Stimulated activated CD8-positive, alpha-beta memory T cell treated with anti-CD3 and anti-CD28 coated beads, Interleukin-4, amount 100 ng/mL, for 24 hours (primary cell): ENCODE measurements at places on chromosomes 13 and 19.

- no peak for DNase-seq
Measured at GRCh38 chr19:4088975-4089374, 22.3 kb upstream of the ZBTB7A start.

DNA sequence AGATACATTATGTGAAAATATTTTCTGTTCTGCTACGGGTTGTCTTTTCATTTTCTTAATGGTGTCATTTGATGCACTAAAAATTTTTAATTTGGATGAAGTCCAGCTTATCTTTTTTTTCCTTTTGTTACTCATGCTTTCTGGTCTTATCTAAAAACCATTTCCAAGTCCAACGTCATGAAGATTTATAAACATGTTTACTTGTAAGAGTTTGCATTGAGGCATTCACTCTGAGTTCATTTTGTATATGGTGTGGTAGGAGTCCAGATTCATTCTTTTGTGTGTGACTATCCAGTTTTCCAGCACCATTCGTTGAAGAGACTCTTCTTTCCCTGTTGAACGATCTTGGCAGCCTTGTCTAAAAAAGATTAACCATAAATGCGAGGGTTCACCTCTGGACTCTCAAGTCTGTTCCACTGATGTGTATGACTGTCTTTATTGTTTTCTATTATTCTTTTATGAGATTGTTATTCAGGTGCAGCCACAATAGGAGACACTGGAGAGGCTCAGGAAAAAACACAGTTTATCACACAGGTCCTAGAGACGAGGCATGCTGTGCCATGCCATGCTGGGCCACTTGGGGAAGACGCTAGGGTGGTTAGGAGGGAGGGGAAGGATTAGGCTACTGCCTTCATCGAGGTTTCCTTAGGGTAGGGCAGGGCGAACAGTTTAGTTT is 35.0 kb downstream of the NAA16 start:
- no peak for DNase-seq

- peak; percentile 18 for DNase-seq
Measured at GRCh38 chr13:109869312-109870237, 83.2 kb upstream of the IRS2 start.

DNA sequence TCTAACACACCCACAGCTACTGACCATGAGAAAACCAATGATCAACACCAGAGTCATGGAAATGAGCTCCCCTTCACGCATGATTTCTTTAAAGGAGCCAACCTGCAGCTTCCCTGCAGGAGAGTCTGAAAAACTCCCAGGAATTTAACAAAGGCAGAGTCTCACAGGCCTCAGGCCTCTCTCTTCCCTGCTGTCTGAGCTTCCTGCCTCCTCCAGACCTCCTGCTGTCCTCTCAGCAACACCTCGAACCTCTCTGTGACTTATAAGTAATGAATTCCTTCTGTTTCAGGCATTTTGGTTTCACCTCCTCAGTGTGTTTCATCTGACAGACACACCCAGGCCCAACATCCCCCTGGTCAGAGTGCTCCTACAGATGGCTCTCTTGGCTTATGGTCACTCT is 1044.4 kb downstream of the UQCRFS1 start:
- DNase-seq, result no peak

DNA sequence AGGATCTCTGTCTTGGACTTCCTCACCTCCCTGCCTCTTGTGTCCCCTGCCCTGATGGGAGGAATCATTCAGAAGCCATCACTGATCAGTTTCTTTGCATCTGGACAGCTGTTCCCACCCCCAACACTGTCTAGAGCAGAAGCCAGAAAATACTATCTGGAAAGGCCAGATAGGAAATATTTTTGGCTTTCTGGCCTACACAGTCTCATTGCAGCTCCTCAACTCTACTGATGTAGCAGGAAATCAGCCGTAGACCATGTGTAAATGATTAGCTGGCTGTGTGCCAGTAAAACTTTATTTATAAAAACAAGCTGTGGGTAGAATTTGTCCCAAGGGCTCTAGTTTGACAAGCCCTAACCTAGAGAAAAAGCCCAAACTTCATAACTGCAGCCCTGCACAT is 5.6 kb downstream of the SIGLEC7 start:
- no peak for DNase-seq

DNA sequence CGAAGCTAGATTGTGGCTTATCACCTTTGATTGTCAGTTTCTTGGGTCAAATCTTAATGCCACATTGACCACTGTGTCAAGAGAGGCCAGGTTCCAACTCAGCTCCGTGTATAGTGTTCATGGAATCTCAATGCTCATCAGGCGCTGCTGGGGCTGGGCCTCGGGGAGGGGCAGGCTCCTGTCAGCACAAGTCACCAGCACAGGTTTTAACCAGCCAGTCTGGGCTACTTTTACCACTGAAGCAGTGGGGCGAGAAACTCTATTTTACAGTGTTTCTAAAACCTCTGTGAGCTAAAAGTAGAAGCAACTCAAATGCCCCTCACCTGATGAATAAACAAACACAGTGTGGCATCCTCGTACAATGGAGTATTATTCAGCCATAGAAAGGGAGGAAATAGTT is 118.7 kb upstream of the GJB6 start:
- DNase-seq, result no peak

- no peak for DNase-seq
Measured at GRCh38 chr13:110290826-110291225, 16.1 kb downstream of the COL4A1 start.

DNA sequence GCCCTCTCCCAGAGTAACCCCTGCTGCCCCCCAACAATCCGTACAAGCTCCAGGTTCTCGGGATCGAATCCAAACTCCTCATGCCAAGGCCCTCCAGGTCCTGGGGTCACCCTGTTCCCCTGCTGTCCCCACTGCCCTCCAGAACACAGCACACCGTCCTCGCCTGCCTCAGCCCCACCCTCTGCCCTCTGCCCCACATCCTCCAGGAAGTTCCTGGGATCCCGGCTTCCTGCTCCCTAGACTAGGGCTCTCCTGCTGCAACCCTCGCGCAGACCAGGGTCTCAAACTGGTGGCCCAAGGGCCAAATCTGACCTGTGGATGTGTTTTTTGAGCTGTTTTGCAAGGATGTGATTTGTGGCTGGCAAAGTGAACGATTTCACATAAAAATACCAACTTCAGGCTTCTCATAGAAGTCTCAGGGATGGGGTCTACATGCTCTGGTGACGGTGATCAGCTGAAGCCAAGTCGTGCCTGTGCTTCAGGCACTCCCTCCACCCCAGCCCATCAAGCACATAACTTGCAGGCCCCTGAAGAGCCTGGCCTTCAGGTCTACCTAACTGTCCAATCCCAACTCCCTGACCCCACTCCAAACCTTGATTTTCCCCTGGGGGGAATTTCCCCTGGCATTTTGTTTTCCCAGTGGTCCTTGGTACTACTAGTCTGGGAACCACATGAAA is 1.8 kb downstream of the RABAC1 start:
- DNase-seq, result no peak

GRCh38 chr13:73025217-73026012 is 33.4 kb upstream of the KLF5 start:
- no peak for DNase-seq

GRCh38 chr19:55552620-55553019 is 7.3 kb upstream of the SBK3 start:
- DNase-seq, result no peak

- DNase-seq, result no peak
Measured at GRCh38 chr19:2062389-2062729, 11.3 kb upstream of the MKNK2 start.

DNA sequence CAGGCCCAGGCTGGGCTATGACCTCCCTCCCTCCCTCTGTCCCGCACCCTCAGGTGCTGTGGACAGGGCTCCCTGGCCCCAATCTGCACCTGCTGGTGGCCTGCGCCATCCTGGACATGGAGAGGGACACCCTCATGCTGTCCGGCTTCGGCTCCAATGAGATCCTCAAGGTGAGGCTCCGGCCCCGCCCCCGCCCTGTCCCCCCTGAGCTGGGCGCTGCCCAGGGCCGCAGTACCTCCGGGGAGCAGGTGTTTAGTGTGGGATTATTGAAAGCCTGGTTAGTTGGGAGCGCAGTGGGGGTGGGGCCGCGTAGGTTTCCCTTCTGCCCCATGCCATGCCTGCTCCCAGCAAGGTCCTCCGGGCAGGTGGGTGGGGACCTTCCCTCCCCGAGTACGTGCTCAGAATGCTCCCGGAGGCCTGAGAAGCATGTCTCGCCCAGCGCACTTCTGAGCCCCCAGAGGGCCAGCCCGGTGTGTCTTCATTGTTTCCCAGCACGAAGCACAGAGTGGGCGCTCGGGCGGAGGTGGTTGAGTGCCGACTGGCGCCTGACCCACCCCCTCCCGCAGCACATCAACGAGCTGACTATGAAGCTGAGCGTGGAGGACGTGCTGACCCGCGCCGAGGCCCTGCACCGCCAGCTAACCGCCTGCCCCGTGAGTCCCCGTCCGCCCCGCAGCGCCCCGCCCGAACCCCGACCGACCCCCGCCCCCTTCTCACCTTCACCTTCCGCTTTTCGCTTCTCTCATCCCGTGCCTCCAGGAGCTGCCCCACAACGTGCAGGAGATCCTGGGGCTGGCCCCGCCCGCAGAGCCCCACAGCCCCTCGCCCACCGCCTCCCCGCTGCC is 8.8 kb downstream of the IL4I1 start:
- no peak for DNase-seq

GRCh38 chr13:110780422-110780821 is 66.9 kb downstream of the ING1 start:
- DNase-seq, result no peak

DNA sequence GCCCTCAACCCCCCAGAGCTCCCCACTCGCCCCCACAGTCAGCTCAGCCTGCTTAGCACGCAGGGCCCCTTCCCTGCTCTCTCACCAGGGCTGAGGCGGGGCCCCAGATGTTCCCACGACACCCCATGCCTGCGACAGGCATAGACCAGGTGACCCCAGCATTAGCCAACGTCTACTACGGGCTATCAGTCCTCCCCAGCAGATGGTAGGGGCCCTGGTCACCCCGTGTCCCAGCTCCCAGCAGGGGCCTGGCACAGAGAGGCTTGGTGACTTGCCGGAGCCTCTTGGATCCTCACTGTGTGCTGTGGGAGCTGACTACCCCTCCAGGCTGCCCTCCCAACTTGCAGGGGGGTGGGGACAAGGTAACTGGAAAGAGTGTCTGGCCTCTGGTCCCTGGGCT is 80.6 kb downstream of the KDM4B start:
- DNase-seq, result no peak

GRCh38 chr19:34364830-34365462 is at the start of gene GPI:
TSS of gene GPI (plus strand) at chr19:34365196. CDS start at chr19:34365267, 71 bp downstream.
- DNase-seq, result peak; percentile 64

- DNase-seq, result no peak
Measured at GRCh38 chr19:47508721-47509120, 6.1 kb downstream of the NAPA start.

DNA sequence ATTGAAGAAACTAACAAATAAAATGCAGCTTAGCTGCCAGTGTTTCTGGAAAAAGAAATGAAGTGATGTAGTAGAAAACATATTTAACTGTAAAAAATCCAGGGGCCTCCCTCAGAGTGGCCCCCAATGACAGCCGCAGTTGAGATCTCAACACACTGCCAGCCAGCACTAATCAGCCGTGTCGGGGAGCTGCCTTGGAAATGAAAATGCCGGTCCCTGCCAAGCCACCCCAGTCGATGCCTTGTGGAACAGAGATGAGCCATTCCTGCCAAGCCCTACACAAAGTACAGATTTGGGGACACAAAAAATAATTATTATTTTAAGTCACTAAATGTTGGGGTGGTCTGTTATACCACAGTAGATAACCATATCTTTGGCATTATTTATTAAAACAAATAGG is 1342.4 kb downstream of the EFNB2 start:
- no peak for DNase-seq

DNA sequence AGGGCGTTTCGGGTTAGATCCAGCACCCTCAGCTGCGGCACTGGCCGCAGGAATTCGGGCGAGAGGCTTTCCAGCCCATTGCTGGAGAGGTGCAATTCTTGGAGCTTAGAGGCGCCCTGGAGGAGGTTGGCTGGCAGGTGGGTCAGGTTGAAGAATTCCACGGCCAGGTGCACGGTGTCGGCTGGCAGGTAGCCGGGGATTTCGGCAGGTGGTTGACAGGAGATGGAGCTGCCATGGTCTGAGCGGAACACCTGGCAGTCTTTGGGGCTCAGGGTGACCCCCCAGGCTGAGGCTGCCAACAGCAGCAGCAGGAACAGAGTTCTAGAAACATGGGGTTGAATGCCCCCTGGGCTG is 1.3 kb downstream of the LRG1 start:
- no peak for DNase-seq

DNA sequence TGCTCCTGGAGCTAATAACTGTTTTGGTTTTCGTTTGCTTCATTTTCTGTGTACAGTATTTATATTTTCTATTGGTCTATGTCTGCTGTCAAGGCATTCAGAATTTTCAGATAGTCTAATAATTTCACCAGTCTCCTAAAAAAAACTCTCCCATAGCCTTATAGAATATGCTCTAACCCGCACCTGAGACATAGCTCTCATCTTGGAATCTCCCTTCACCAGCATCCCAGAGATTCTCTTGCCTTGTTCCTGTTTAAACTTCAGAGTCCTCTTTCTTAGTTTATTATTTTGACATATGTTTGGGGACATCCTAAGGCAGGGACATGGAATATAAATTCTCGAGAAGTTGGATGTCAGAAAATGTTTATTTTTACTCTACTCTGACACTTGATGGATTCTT is 58.3 kb upstream of the MED4 start:
- DNase-seq, result no peak

- no peak for DNase-seq
Measured at GRCh38 chr13:109906976-109907375, 120.6 kb upstream of the IRS2 start.

DNA sequence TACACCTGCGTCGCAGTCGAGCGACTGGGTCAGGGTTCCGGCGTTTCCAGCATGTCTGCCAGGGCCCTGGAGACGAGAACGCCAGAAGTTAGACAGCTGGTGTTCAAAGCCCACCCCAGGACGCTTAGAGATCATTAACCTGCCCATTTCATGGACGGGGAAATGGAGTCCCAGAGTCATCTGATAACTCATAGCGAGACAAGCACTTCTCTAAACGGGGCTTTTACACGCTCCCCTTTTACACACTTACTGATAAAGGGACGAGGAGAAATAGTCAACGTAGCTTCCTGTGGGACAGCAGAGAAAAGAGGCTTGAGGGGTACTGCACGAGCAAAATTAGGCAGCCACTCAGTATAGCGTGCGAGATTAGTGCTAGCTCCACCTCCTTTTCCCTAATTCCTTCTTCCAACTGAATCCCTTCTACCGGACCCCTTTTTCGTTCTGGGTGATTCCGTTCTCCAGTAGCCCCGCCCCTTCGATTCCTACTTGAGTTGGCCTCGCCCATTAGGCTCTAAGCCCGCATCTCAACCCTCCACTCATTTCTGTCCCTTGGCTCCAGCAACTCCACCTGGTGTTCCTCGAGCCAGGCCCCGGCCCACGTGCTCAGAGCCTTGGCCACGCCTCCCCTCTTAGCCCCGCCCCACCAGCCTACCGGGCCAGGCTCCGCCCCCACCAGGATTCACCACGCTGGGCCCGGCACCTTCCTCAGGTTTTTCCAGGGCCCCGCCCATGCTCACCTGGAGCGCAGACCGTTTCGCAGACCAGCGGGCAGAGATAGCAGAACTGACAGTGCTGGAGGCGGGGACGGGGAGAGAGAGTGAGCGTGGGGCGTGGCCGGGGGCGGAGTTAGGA is 3.7 kb downstream of the HRC start:
- DNase-seq, result no peak

DNA sequence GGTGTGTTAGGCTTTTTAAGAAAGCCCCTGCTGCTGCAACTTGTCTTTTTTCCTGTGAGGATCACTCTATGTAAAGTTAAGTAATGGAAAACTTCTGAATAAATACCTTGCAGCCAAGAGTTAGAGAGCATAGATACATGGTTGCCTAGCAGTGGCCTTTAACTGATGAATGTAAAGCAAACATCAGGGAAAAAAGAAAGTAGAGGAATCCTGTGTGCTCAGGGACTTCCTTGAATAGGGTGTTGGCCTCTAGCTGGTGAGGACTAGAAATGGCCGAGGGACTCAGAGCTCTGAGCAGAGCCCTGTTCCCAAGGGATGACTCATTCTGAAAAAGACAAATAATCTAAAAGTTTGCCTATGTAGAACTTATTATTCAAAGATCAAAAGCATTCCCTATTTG is 135.7 kb downstream of the MIPEP start:
- no peak for DNase-seq
